ENCODE measurements at places on chromosomes 3 and 15. TPM values are rescaled to one million over a fixed set of nuclear protein-coding genes. Genes with fewer than 3 reads are reported as not detected.

The SLCO2A1 gene
- polyA plus RNA-seq = not detected

The CEMIP gene
- polyA plus RNA-seq = 2.6 TPM

The TMEM212 gene
- not detected for polyA plus RNA-seq

The KNG1 gene
- not detected for polyA plus RNA-seq

The HRH1 gene
- polyA plus RNA-seq = 0.54 TPM

The THRB gene
- polyA plus RNA-seq = 5.6 TPM

The MYD88 gene
- not detected for polyA plus RNA-seq

The VILL gene
- polyA plus RNA-seq = 1.0 TPM

The ACKR4 gene
- not detected for polyA plus RNA-seq

The NRROS gene
- polyA plus RNA-seq = not detected

The CDC25A gene
- polyA plus RNA-seq = 0.94 TPM

The BNIP2 gene
- 14.7 TPM for polyA plus RNA-seq

The CYP8B1 gene
- not detected for polyA plus RNA-seq

The TM4SF4 gene
- not detected for polyA plus RNA-seq

The CRTC3 gene
- 2.7 TPM for polyA plus RNA-seq

The ADIPOQ gene
- polyA plus RNA-seq = not detected

The STRIT1 gene
- polyA plus RNA-seq = not detected

The GABRB3 gene
- polyA plus RNA-seq = 69.0 TPM

The ITGA11 gene
- polyA plus RNA-seq = 0.42 TPM

The ZNF774 gene
- polyA plus RNA-seq = 2.7 TPM

The LYZL4 gene
- polyA plus RNA-seq = not detected

The PPARG gene
- polyA plus RNA-seq = not detected

The LRRC31 gene
- 1.9 TPM for polyA plus RNA-seq

The PIGBOS1 gene
- 44.2 TPM for polyA plus RNA-seq

The CHRD gene
- 0.69 TPM for polyA plus RNA-seq
